ENCODE measurements at places on chromosomes 11 and 22.
A peak's percentile ranks its signal among the peaks of the same experiment; 100 is the strongest.

- no peak for DNase-seq
Measured at GRCh38 chr11:120108785-120109168, 29.1 kb downstream of the TRIM29 start.

- no peak for DNase-seq
Measured at GRCh38 chr11:75954039-75954438, 139.0 kb downstream of the UVRAG start.

- no peak for DNase-seq
Measured at GRCh38 chr11:73995247-73995646, 12.6 kb upstream of the UCP2 start.

- DNase-seq = no peak
Measured at GRCh38 chr11:108985945-108986279, 321.0 kb downstream of the DDX10 start.

DNA sequence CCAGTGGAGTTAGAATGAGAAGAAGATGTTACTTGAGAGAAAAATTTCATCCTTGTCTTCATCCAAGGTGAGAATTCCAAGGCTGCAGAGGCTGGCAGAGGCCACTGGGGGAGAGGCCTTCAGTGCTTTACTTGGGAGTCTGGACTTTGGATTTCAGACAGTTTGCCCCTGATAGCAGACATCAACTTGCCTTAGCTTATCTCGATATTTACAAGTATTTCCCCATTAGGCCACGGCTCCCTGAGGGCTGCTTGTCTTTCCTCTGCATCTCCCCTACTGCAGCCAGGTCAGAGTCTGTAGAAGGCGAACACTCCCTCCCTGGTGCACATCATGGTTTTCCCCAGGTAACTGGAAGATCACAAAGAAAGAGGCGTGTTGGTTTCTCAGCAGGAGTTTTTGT is 29.9 kb upstream of the BSX start:
- no peak for DNase-seq

GRCh38 chr22:20022978-20023613 is 2.2 kb downstream of the TANGO2 start:
- no peak for DNase-seq

GRCh38 chr11:67700548-67701262 is 26.3 kb upstream of the ALDH3B2 start:
- DNase-seq = no peak

GRCh38 chr11:94694309-94695060 is 73.7 kb upstream of the AMOTL1 start:
- no peak for DNase-seq

DNA sequence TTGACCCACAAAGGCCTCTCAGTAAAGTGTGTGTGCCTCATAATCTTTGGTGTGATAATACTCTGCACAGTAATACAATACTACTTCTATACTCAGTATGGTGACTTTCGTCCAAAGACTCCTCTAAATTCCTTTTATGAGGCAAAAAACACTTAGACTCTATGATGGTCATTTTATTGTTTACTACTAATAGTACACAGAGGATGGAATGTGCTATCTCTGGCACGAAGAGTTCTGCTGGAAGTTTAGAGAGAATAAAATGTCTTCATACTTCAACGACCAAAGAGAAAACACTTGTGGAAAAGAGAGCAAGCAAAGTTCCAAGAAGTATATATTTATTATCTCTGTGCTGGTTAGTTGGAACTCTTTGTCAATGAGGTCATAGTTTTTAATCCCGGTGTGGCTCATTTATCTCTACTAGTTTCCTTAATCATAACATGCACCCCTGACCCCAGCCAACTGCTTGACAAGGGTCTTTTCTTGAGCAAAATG is 7.5 kb upstream of the CSTF3 start:
- no peak for DNase-seq

DNA sequence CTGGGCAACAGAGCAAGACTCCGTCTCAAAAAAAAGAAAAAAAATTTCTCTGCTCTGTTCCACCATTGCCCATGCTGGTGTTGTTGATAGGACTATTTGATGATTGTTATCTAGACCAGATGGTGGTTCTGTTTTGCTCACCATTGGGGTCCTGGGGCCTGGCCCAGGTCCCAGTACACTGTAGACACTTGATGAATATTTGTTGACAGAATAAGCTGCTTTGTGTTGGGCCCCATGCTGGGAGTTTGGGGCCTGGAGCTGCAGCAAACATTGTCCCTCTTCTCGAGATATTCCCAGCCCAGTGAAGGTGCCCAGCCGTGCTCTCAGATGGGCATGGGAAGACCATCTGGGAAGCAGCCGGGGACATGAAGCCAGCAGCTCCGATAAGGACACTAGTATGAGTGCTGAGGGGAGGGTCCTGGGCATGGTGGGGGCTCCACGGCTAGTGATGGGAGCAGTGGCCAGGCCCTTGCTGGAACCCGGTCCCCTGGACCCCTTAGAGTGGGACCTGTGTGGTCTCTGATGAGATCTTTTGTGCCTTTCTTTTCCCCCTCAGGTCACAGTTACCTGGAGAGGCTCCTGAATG is 13.6 kb downstream of the INCENP start:
- no peak for DNase-seq

GRCh38 chr11:62393061-62393611 is 25.7 kb upstream of the SCGB1A1 start:
- DNase-seq = peak; percentile 15

DNA sequence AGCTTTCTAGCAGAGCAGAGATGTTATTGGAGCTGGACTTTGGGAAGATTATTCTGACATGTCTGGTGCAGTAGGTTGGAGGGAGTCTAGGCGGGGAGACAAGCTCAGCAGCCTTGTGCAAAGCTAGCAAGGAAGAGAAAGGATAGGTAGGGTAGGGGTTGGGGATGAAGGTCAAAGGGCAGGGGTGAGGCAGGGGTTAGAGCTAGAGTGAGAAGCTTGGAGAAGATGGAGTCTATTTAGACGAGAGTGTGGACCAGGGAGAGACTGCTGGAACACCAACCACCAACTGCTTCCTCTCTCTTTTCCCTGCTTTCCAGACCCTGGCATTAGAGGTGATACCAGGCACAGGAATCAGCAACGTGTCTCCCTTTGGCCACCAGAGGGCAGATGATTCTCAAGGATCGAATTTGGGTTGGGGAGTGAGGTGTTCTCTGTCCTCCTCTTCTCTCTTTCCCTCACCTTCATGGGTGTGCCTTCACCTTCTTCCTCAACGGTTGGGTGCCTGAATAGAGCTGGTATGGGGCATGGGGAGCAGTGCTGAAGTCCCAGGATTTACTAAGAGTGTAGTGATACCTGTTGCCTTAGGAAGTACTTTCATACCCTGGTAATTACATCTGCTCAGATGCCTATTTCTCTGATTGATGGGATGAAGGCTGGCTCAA is 1.8 kb upstream of the MARK2 start:
- DNase-seq = peak; percentile 55

GRCh38 chr22:22384267-22384666 is 124.3 kb downstream of the ZNF280B start:
- DNase-seq = no peak

DNA sequence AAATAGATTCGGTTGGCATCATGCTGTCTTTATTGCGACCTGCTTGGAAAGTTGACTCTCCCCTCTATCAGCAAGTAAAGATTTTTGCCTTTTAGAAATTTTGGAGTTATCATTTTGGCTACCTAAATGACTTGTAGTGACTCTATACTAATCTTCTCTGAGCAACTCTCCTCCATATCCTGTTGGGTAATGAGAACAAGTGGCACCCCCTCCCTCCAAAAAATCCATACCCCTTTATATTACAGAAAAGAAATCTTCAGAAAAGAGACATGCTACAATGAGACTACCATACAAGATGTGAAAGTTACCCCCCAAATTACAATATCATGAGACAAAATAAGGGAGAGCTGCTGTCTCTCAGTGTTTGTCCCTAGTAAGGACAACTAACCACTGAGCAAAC is 1.2 kb downstream of the JAML start:
- no peak for DNase-seq

DNA sequence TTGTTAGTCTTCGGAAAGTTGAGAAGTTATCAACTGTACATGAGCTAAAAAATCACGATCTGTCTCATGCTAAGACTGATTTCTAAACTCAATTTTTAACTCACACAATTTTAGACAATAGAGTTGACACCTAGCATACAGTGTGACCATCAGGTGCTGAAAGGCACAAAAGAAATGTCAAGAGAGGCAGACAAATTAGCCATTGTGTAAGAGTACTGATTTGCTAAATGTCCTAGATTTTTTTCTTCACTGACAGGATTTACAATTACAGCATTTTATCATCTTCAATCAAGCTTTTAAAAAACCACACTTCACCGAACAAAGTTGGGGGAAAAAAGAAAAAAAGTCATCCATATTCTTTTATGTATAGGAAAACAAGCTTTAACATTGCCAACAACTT is 7.0 kb downstream of the LGR4 start:
- DNase-seq = no peak

DNA sequence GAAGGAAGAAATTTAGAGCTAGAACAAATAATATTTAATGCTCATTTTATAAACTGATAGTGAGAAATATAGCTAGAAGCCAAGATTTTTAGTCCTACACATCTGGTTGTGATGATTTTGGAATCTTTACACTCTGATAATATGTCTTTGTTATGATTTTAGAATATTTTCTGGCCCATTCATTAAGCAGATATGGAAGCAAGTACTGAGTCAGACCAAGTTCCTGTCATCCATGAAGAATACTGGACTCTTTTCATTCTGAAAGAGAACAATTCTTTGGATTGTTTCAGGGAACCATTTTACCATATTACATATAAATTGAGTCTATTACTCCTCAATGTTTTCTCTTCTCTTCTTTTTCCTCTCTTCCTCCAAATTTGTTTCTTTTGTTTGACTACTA is 227.4 kb downstream of the TMEM135 start:
- DNase-seq = no peak

DNA sequence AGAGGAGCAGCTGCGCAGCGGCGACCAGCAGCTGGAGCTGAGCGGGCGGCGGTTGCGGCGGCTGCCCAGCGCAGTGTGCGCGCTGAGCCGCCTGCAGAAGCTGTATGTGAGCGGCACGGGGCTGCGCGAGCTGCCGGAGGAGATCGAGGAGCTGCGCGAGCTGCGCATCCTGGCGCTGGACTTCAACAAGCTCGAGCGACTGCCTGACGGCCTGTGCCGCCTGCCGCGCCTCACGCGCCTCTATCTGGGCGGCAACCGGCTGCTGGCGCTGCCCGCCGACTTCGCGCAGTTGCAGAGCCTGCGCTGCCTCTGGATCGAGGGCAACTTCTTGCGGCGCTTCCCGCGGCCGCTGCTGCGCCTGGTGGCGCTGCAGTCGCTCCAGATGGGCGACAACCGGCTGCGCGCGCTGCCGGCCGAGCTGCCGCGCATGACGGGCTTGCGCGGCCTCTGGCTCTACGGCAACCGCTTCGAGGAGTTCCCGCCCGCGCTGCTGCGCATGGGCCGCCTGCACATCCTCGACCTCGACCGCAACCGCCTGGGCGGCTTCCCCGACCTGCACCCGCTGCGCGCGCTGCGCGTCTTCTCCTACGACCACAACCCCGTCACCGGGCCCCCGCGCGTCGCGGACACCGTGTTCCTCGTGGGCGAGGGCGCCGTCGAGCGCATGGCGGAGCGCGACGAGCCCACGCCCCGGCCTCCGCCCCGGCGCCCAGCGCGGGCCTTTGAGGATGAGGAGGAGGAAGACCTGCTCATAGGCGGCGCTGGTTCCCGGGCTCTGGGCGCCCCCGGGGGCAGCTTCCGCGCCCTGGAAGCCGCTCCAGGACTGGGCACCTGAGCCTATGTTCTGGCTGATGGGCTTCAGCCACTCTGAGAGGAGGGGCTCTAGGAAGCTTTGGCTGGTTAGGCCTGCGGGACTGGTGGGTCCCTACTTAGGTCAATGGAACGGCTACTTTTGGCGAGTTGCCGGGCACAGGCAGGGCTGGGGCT is 787 bp downstream of the LRRC10B start:
- DNase-seq = peak; percentile 60

DNA sequence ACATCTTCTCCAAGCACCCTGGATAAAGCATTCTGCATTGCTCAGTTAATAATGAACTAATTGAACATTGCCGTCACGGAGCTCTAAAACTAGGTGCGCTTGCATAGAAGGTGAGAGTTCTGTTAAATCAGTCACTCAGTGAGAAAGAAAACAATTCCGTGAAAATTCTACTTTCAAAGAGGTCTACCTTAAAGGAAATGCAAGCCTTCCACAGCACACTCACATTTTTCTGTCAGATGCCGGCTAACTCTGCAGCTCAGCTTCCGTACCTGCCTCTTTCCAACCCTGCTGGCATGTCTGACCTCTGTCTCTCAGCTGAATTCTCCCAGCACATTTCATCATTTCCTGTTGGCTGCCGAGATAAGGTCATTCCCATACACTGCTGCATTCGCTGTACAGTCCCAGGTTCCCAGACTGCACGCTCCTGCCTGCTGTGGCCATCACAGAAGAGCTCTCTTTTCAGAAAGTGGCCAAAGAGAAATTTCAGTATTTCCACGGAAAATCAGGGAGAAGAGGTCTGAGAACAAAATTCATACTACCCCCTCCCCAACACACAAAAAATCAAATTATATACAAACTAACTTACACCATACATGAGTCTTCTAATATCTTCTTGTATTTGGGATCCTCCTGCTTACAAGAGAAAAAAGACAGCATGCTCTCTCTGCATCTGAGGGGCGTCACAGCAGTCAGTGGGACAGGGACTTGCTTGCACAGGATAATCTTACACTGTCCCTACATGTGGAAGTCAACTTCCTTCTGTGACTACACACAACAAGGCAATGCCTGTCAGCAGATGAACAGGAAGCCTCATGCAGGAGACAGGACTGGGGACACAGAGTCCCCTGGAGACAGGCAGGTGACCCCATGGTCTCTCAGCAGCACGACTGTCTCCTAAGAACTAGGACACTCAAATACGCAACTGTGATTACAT is 55.1 kb downstream of the PACSIN2 start:
- DNase-seq = peak; percentile 6

- DNase-seq = no peak
Measured at GRCh38 chr11:125356797-125357196, 139.3 kb downstream of the FEZ1 start.

- peak; percentile 49 for DNase-seq
Measured at GRCh38 chr22:17980638-17981051, 43.7 kb downstream of the MICAL3 start.

- DNase-seq = no peak
Measured at GRCh38 chr22:27489178-27489675, 312.3 kb downstream of the MN1 start.

- DNase-seq = no peak
Measured at GRCh38 chr22:36658900-36659299, 44.7 kb downstream of the CACNG2 start.

- DNase-seq = no peak
Measured at GRCh38 chr11:2153581-2154194, 7.3 kb downstream of the INS start.

All from GDM1 (cell line).